ENCODE measurements at places on chromosomes 7 and 10.

- DNase-seq = no peak
These were observed 56.2 kb downstream of the PTPRE start for GRCh38 chr10:127963136-127963535.

- DNase-seq = no peak
These were observed 55.4 kb upstream of the SGMS1 start for GRCh38 chr10:50679149-50679548.

DNA sequence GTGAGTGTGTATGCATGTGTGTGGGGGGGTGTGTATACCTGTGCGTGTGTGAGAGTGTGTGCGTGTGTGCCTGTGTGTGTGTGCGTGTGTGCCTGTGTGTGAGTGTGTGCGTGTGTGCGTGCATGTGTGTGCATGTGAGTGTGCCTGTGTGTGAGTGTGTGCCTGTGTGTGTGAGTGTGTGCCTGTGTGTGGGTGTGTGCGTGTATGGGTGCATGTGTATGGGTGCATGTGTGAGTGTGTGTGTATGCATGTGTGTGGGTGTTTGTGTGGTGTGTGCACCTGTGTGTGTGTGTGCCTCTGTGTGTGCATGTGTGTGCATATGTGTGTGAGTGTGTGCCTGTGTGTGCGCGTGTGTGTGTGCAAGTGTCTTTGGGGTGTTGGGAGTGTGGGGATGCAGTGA is 6.4 kb downstream of the ANTXRL start:
- no peak for DNase-seq

GRCh38 chr7:41891950-41892349 is 189.1 kb upstream of the INHBA start:
- no peak for DNase-seq

- no peak for DNase-seq
These were observed 7.1 kb downstream of the FGF8 start for GRCh38 chr10:101768791-101769170.

GRCh38 chr7:111727905-111728634 is 165.8 kb upstream of the IMMP2L start:
- no peak for DNase-seq
